Activated T-cell treated with anti-CD3 and anti-CD28 coated beads, Interleukin-2, amount 50 U/mL, for 72 hours (primary cell): ENCODE measurements at places on chromosomes 5 and 9.

GRCh38 chr5:80071510-80072021 lies 36.4 kb downstream of the THBS4 start:
- DNase-seq: no peak

DNA sequence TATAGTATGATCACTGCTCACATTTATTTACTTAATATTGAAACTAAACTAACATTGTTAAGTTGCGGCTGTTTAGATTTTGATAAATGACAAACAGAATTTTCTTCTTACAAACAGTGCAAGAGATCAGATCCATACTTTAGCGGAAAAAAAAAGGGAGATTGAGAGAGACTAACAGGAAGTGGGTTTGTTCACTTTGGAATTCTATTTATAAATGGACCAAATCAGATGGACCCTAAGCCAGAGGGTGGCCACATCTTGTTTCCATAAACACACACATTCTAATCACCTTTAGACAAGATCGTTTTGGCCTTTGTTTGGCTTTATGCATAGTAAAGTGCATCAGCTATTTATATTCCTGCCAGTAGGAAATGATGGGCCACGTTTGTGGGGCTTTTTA lies 381.4 kb upstream of the CD180 start:
- no peak for DNase-seq

DNA sequence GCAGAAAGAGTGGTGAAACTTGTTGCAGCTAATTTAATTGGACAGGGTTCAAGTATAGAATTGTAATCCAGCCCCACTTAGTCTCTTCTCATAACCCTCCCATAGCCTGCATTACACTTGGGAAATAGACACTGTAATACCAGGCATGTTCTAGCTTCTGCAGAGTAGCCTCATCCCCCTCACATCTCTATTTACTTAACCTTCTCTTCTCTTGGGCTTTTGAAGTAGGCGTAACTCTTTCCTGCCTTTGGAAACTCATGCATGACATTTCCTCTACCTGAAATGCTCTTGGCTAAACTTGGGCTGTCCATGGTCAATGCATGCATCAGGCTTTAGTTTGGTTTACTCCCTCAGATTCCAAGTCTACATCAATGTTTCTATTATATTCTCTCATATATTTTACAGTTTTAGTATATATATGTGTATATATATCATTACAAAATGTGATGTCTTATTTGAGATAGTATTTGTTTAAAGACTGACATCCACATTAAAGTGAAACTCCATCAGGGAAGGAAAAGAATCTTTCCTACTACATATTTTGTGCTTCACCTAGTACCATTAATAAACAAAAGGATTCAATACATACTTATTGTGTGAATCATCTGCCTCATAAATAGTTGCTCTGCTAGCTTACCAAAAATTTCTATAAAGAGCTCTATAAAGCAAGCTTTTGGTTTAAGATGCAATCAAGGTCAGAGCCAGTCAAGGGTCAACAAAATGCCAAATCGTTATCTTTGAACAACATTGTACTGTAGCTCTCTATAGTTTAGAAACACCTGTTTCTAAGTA lies 1158.0 kb downstream of the MAT2B start:
- DNase-seq: no peak

- DNase-seq: no peak
Observed at GRCh38 chr9:93600504-93600903, 24.1 kb downstream of the PHF2 start.

DNA sequence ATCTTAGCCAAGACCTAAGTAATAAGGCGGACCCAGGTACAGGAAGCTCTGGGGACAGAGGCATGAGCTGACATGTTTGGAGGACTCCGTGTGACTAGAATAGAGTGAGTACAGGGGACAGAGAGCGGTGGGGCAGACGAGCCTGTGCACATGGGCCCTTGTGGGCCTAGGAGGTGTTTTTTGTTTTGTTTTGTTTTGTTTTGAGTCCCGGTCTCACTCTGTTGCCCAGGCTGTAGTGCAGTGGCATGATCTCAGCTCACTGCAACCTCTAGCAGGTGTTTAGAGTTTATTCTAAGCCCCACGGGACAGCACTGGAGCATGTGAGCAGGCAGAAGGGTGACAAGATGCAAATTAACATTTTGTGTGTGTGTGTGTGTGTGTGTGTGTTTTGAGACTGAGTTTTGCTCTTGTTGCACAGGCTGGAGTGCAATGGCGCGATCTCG lies 3.1 kb upstream of the EEIG1 start:
- DNase-seq: peak; percentile 16

DNA sequence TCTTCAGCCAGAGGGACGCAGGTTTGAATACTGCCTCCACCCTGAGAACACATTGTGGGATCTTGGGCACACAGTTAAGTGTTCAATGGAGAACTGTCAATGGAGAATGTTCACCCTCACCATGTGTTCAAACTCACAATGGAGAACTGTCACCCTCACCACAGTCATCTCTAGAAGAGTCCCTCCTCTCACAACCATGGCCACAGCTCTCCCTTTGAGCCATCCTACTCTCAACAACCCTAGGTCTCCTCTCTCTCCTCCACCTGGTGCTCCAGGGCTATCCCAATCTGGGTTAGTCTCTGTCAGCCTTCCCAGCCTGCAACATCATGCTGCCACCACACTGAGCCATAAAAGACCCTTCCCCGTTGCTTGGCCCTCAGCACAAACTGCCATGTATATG lies 36.3 kb upstream of the HAND1 start:
- DNase-seq: peak; percentile 12

DNA sequence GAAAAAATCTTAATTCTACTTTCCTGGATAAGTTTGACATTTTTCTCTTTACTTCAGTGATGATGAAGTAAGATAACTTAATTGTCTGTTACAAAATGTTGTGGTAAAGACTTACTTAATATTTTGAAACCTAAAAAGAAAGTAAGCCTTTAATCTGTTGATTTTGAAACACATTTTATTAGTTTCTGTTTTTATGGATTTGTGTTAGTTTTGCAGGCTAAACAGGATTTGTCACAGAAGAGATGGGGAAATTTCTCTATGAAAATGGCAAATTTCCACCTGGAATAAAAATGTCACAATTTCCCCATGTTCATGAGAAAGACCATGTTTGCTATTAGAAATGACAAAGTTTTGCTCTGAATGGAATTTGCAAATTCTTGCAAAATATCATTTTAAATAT lies 237.1 kb downstream of the RFX3 start:
- DNase-seq: no peak
